LoVo (cell line): ENCODE measurements at places on chromosomes 16 and 17.

DNA sequence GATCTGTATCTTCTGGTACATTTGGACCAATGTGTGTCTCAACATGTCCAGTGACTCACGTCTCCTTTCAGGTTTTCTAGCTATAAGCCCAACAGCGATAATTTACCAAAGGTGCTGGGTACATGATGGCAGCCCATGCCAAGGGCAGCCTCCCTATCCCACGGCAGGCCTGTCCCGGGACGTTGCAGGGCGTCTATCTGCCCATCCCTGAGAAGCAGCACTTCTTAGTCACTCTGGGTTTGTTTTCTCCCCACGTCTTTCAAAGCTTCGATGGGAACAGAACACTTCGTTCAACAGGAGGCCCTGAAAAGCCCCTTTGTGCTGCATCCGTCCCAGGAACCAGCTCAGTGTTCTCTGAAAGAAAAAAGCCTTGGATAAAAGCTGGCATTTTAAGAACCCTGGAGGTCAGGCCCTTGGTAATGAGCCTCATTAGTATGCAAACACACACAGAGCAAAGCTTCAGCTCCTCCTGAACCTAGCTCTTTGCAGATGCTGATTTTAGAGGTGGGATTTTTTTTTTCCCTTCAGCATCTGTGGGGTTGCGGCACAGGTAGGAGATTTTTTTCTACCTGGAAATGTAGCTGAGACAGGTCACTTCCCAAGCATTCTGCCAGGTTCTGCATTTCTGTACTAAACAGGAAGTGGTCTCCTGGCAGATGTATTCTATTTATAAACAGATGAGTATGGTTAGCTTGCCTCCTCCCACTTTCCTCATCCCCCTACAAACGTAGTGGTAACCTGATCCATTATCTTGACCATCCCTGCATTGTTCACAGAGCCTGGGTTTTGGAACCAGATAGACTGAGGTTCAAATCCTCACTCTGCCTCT lies 17.5 kb upstream of the MT4 start:
- DNase-seq, result no peak

DNA sequence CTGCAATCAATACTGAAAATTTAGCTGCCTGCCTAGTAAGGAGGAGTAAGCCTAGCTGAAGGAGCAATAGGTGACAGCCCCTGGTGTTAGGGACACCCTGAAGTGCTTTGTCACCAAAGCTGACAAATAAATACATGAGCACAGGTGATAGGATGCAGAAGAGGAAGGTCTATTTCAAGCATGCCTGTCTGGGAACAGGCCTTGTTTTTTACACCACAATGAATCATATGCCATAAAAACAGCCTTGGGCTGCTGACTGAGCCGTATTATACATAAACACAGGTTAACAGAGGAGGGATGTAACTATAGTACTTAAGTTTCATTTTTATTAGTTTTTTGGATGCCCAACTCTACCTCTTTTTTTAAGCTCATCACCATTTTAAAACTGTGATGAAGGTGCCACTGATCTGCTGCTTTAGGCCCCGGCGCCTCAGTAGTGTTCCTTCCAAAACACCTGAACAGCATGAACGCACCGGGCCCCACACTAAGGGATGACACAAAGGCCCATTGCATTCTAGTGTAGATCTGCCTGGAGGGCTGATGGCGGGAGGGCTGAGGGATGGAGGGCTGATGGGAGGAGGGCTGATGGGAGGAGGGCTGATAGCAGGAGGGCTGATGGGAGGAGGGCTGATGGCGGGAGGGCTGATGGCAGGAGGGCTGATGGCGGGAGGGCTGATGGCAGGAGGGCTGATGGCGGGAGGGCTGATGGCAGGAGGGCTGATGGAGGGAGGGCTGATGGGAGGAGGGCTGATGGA lies 150.3 kb downstream of the AATF start:
- no peak for DNase-seq

GRCh38 chr17:4751932-4752331 lies 12.2 kb upstream of the CXCL16 start:
- DNase-seq, result no peak

- no peak for DNase-seq
Observed at GRCh38 chr16:51854401-51854951, 692.5 kb downstream of the TOX3 start.

GRCh38 chr16:69160192-69160591 lies 26.8 kb upstream of the SNTB2 start:
- no peak for DNase-seq

DNA sequence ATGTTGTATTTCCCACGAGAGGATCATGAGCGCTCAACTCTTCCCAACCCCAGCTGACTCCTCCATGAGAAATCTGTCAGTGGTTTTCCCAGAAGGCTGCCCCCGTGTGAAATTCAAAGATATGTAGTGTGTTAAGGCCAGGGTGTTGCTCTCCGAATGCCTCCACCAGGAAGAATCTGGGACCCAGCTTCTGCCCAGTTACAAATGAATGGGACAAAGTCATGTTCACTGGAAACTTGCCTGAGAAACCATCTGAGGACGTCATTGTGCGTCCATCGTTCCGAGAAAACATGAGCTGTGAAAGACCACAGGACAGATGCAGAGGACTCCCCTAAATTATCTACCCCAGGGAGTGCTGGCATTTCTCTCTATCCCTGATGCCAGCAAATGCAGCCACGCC lies 86.0 kb downstream of the AIPL1 start:
- DNase-seq, result no peak

DNA sequence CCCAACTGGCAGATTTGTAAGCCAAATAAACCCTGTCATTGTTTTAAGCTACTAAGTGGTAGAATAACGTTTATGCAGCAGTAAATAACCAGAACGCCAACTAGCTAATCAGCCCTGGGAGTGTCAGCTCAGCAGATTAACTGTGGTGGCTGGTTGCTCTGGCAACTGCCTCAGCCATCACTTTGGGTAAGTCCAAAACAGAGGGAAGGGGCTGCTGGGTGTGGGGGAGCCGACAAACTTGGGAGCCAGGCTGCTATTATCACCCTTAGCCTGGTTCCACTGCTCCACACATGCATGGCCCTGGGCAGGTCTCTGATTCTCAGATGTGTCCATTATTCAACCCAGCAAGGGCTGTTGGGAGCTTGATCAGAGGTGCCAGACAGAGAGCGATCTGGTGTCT lies 22.2 kb upstream of the RHOT1 start:
- DNase-seq, result no peak

- DNase-seq, result peak; percentile 7
Observed at GRCh38 chr16:72637306-72637705, 410.6 kb downstream of the ZFHX3 start.

GRCh38 chr16:29857133-29857760 lies 5.8 kb downstream of the CDIPT start:
- DNase-seq, result no peak

- DNase-seq, result no peak
Observed at GRCh38 chr17:72717276-72717675, 375.2 kb downstream of the SLC39A11 start.

DNA sequence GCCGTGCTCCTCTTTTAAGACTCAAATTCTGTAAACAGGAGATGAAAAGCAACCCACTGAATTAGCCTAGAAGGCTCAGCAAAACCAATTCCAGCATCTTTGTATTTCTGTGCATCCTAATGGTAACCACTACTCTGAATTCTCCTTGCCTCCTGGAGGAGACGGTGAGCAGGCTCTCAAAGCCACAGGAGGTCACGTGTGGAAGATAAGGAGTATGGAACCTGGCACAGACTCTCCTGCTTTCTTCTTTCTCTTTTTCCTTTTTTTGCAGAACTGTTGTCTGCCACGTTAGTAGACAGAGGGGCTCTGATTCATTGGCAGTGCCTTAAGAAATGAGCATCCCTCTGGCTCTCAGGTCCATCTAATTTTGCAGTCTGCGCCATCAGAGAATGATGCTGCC lies 44.4 kb downstream of the VPS53 start:
- no peak for DNase-seq

GRCh38 chr17:62064791-62065563 lies at the start of gene MED13:
MED13 (minus strand) TSS chr17:62065278; CDS start chr17:62065205, 73 bp downstream.
- peak; percentile 37 for DNase-seq

- DNase-seq, result peak; percentile 70
Observed at GRCh38 chr17:79852748-79853147, 13.5 kb upstream of the CBX4 start.

DNA sequence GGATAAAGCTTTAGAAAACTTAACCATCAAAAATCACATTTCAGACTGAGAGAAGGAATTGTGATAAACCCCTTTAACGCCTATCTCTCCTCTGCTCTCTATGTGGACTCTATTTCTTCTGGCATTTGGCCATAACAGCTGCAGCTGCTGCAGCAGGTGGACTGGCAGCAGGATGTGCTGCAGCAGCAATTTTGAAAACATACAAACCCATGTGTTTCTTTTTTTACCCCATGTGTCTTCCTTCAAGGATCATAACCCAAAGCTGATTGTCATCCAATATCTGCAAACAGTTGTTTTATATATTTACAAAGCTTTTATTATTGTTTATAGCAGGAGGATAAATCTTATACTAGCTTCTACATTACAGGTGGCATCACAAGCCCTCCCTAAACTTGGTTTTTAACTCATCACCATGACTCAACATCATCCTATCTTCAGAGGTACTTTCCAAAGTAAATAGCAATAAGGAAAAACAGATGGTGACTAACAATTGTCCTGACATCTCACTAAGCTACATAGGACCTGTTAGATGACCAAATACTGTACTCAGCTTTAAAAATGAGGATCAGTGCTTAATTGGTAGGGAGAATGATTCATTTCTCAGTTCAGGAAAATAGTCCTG lies 14.5 kb upstream of the KRTAP9-2 start:
- DNase-seq, result no peak

DNA sequence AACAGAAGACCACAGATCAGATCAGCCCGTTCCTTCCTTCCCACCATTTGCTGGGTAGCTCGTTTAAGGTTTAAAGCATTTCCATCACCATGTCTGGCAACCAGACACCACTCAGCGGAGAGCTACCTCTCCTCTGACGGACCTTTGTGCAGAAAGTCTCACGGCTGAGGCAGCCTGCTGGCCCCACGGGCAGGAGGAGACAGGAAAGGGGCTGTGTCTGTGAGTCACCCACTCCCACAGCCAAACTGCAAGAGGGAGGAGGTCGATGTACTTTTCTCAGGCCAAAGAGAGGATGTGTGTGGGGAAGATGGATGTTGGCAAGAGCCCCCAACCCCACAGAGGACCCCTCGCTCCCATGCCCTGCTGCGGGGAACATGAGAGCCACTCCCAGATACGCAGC lies 92.1 kb downstream of the ZNF423 start:
- no peak for DNase-seq

- no peak for DNase-seq
Observed at GRCh38 chr17:38467491-38467890, 39.2 kb downstream of the ARHGAP23 start.

DNA sequence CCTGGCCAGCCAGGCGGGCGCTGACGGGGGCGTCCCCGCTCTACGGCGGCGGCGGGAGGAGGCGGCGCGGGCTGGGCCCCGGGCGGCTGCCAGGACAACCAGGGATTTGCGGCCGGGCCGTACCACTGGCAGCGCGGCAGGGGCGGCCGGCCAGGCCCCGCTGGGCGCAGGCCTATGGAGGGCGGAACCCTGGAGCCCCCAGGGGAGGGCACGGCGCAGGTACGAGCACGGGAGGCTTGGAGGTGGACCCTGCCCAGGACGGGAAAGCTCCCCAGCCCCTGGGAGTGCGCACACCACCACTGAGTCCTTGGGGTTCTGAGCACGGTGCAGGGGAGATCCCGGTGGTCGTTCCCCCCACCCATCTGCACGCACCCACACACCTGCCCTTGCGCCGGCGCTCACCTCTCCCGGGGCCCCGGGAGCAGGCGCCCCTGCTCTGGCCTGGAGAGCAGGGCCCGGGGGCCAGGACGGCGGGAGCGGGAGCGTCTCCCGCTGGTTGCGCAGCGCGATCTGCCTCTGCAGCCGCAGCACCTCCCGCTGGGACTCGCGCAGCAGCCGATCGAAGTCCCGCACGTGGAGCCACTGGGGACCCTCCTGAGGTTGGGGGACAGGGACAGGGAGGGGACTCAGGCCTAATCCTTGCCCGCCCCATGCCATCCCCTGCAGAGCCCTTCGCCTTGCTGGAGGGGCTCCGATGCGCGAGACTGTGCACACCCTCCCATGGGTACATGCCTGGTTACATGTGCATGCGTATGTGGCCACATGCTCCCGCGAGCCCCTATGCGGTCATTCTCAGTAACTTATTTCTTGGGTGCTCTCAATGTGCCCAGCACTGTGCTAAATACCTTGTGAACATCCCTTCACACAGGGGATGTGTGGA lies 3.9 kb downstream of the TSPOAP1 start:
- no peak for DNase-seq

DNA sequence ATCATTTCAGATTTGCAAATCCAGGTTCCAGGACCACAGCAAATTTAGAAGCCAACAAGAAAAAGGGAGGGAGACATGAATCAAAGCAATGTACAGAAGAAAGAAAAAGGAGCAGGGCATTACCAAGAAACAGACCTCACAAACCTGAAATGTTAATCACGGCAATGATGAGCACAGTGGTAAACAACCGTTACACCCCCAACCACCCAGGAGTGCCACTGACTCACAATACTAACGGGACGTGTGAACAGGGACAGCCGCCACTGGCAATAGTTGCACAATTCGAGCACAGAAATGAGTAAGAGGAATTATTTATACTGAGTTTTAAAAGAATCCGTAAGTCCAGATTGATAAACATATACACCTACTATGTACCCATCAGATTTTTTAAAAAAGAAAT lies 13.8 kb downstream of the USP22 start:
- DNase-seq, result no peak

GRCh38 chr17:80604670-80605010 lies 60.0 kb downstream of the RPTOR start:
- DNase-seq, result no peak

GRCh38 chr17:36149296-36149820 lies 27.1 kb downstream of the TBC1D3B start:
- no peak for DNase-seq

- DNase-seq, result no peak
Observed at GRCh38 chr17:28711723-28712031, at the start of gene PROCA1. PROCA1 (minus strand) TSS chr17:28711888; CDS start chr17:28711660, 228 bp downstream.

GRCh38 chr17:39014044-39014794 lies 47.0 kb upstream of the FBXO47 start:
- peak; percentile 36 for DNase-seq

DNA sequence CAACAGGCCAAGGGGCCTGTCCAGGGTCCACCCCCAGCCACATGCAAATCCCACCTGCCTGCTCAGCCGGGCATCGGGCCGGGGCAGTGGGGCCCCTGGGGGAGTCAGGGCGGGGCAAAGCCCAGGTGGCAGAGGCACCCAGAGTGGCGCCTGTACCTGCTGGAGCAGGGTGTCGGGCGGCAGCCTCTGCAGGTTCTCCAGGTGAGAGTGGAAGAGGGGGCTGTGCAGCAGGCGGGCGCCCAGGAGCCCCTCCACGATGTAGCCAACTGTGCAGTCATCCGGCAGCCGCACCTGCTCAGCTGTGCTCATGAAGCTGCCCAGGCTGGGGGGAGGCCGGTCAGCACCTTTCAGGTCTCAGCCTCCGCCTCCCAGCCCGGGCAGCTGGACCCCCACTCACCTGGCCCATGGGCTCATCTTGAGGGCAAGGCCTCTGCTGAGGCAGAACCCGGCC lies 2.1 kb downstream of the RFNG start:
- DNase-seq, result no peak

- no peak for DNase-seq
Observed at GRCh38 chr16:89431158-89431584, 59.2 kb downstream of the ANKRD11 start.
